ENCODE measurements at places on chromosomes 5 and 9.

- DNase-seq, result no peak
Measured at GRCh38 chr5:118606940-118607339, 381.4 kb downstream of the DTWD2 start.

GRCh38 chr9:89886281-89886700, 281.5 kb downstream of the GADD45G start:
- DNase-seq, result no peak

DNA sequence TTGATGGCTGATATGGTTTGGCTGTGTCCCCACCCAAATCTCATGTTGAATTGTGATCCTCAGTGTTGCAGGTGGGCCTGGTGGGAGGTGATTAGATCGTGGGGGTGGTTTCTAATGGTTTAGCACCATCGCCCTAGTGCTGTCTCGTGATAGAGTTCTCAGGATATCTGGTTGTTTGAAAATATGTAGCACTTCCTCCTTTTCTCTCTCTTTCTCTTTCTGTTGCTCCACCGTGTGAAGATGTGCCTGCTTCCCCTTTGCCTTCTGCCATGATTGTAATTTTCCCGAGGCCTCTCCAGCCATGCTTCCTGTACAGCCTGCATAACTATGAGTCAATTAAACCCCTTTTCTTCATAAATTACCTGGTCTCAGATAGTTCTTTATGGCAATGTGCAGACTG, 111.6 kb downstream of the SREK1 start:
- no peak for DNase-seq

DNA sequence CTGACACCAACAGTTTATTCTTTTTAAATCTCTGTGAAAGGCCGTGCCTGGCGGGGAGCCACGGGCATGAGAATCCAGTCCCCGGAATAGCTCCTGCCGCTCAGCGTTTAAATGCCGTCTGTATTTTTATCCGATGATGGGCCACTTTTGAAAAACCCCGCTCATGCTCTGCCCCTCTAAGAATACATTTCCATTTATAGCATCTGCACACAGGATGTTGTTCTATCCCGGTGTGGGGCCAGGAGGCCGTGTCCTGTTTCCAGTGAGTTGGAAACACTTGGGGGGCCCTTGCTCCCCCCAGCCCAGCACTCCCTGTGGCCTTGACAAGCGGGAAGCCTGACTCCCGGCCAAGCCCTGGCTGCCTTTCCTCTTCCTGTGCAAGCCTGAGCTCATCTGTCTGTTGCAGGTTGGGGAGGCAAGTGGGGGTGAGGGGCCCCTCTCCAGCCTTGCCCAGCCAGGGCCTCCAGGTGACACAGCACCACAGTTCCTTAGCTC, 39.0 kb downstream of the ERGIC1 start:
- DNase-seq, result no peak

GRCh38 chr9:18849270-18849669, 183.7 kb downstream of the SAXO1 start:
- no peak for DNase-seq

GRCh38 chr9:132615774-132616173, 33.4 kb downstream of the BARHL1 start:
- no peak for DNase-seq

DNA sequence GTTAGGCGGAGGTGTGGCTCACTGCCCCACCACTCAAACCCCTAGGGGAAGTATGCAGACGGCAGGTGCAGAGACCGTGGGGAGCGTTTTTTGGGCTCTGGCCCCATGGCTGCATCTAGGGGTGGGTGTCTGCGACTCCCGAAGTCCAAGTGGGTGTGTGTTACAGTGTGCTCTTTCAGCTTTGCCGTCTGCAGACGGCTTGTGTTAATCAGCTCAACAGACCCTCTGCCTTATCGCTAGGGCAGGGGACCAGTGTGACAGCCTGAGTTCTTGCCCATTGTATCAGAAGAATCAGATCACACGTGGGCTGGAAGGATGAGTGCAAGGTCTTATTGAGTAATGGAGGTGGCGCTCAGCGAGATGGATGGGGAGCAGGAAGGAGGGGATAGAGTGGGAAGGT, 162.8 kb downstream of the ENC1 start:
- no peak for DNase-seq

- DNase-seq, result peak; percentile 64
Measured at GRCh38 chr9:125558453-125559092, 148.4 kb downstream of the MAPKAP1 start.

- DNase-seq, result peak; percentile 50
Measured at GRCh38 chr9:2621722-2622460, at the start of gene VLDLR. Gene VLDLR (plus strand): TSS chr9:2621787. CDS start chr9:2622190, 403 bp downstream.

DNA sequence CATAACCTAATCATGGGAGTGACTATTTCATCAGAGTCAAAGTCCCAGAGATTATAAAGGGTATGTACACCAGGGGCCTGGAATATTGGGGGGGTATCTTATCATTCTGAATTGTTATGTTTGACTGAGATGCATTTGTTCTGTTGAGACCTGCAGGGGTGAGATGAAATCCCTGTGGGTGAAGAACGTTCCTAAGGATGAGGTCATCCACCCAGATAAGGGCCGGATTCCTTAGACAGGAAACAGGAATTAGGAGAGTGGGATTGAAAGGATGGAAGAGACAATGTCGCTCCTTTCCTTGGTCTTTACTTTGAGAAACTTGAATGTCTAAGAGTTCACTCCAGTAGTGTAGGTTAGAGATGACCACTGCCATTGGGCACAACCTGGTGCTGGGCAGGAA, 54.7 kb downstream of the GAS1 start:
- DNase-seq, result no peak

DNA sequence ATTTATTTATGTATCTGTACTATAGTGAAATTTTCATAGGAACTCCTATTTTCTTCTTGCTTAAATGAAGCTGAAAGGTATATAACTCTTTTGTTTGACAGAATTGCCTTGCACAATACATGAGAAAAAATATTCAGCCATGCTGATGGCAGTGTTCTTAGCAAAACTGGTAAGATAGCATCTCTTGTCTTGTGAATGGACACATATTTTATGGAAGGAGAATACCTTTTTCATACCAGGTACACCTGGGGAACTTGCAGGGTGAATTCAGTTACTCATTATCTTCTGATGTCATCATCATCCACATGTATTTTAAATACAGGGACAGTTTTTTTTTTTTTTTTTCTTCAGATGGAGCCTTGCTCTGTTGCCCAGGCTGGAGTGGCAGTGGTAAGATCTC, 49.4 kb downstream of the MAMDC2 start:
- no peak for DNase-seq

GRCh38 chr5:174601946-174602345, 122.4 kb upstream of the MSX2 start:
- no peak for DNase-seq

- no peak for DNase-seq
Measured at GRCh38 chr9:20844916-20845315, 160.9 kb downstream of the FOCAD start.

DNA sequence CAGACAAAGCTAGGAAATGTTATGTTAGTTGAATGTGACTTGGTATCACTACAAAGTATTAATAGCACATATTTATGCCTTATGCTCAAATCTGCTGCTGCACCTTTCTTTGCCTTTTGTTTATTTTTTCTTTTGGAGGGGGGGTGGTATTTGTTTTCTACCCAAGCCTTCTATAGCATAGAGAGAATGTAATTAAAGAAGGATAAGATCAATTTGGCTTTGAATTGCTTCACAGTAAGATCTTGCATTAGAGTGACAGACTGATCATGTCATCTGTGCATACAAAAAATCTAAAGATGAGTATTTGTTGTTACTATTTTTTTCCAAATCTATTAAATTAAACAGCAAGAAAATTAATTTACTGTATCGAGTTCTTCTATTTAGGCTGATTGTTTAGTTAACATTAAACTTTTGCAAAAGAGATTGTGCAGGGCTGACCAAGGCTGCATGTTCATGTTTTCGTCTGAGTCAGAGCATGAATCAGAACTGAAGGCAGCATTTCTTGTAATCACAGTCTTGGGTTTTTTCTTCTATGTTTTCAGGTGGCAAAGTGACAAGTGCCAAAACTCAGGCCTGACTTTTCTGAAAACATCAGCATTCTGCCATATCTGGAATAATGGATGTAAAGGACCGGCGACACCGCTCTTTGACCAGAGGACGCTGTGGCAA, 1007.1 kb upstream of the WWC1 start:
- DNase-seq, result no peak

DNA sequence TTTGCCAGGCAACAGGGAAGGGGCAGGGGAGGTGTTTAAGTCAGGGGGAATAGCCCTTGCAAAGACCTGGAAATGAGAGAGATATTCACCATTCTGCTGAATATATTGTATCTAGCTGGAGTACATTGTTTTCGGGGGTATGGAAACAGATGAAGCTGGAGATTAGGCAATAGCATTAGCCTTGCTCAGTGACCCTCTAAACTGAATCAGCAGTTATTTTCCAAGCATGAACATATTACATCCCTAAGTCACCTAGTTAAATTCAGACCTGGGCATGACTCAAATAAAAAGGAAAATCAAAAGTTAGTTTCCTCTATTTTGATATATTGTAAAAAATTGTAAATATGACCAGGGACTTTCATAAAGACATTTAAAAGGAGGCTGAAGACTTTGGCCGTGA, 544.6 kb upstream of the TRPC7 start:
- no peak for DNase-seq
